ENCODE measurements at places on chromosomes 2 and 18.

DNA sequence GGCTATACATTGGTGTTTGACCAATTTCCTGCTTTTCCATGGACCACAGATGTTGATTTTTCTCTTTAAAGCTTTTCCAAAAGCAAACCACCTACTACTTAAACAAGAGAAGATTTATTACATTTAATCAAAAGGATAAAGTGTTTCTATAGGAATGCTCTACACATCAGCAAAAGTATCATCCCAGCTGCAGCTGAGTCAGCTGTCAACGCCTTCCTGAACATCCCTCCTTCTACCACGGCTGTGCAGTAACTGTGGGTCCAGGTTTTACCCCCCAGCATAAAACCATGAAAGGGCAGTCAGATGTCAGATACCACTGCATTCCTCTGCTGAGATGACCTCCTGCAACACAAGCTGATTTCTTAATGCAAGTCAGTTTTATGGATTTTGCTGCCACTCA is 524.5 kb upstream of the MEX3C start:
- no peak for DNase-seq

GRCh38 chr2:189265696-189266320 is 86.2 kb upstream of the COL5A2 start:
- DNase-seq = no peak

- no peak for DNase-seq
Observed at GRCh38 chr2:42813763-42814162, 21.4 kb upstream of the HAAO start.

- no peak for DNase-seq
Observed at GRCh38 chr2:88061295-88061694, 5.7 kb upstream of the KRCC1 start.
